ENCODE measurements at places on chromosomes 6 and 20.

DNA sequence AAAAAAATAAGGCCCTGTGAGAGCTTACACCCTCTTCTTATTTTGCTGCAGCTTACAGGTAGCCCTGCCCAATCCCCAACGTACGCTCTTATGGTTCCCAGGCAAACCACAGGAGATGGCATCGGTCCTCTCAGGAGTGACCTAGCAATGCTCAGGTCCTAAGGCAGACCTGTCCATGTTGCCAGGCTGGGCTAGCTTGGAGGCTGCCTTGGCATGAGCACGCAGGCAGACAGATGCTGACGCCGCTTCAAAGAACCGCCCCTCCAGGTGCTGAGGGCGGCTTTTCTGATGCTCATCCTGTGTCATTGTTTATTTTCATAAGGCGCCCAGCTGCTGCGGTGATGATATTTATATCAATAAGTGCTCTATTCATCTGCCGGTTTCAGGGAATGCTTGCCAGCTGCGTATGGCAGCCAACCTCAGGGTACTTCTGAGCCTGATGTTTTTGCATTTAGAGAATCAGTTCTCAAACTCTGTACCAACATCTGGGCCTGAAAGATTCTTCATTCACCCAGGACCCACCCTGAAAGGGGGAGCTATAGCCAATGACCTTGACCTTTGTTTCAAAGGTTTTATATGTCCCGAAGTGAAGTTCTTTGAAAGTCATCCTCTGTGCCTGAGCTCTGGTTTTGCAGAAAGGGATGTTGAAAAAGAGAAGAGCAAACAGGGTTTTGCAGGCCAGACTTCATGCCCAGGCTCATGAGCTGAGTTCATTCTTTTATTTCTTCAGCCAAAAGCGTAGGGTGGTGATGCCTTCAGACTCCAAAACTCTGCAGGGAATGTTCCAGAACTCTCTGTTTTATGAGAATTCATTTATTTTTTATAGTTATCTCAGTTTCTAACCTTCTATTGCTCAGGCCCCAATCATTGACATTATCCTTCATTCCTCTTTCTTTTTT lies 475.6 kb upstream of the CHD6 start:
- no peak for DNase-seq

DNA sequence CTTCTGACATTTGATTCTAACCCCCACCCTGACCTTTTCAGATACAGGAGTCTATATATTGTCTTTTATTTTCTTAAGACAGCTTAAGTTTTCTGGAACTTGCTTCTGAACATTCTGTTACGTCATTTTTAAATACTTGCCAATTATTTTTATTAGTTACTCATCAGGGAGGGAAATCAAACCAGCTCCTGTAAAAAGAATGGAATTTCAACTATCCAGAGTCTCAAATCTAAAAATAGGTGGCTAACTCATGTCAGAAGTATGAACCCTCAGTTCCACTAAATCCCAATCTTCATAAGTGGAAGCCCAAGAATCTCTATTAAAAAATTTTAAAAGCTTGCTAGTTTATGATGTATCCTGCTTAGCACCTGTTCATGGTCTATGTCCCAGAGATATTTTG lies 900.0 kb downstream of the KIF16B start:
- no peak for DNase-seq

GRCh38 chr6:123715006-123715863 lies 78.5 kb upstream of the TRDN start:
- DNase-seq: no peak

GRCh38 chr20:63037669-63038268 lies 31.0 kb upstream of the BHLHE23 start:
- DNase-seq: no peak

- no peak for DNase-seq
Measured at GRCh38 chr20:58313396-58313795, 3.9 kb downstream of the RAB22A start.

- peak; percentile 18 for DNase-seq
Measured at GRCh38 chr6:163533443-163533842, 118.9 kb downstream of the QKI start.

- no peak for DNase-seq
Measured at GRCh38 chr6:13371421-13372072, 43.2 kb upstream of the TBC1D7 start.

Measured in epithelial cell of prostate (primary cell).